ENCODE measurements at places on chromosomes 1 and 21.

DNA sequence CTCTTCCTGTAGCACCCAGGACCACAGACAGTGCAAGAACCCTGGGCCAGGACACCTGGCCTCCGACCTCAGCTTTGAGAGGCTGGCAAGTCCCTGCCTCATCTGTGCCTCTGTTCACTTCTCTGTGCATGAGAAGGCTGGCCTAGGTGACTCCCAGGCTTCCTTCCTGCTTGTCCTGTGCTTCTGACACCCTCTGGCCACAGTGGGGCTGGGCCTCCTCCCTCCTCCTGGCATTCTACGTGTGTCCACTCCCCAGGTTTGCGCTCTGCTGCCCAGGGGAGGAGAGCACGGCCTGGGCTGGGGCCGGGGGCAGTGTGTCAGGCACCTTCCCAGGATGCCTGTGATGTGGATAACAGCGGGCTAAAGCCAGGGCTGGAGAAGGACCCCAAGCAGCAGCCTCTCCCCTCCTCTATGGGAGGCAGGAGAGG lies 30.3 kb upstream of the PKP1 start:
- H3K4me1 ChIP-seq = no peaks in the 10 kb centered on the region
- H3K27me3 ChIP-seq = no peaks in the 10 kb centered on the region
- no peaks in the 10 kb centered on the region for H3K36me3 ChIP-seq
- DNase-seq = no peak
- no peak overlapping the region for H3K27ac ChIP-seq

DNA sequence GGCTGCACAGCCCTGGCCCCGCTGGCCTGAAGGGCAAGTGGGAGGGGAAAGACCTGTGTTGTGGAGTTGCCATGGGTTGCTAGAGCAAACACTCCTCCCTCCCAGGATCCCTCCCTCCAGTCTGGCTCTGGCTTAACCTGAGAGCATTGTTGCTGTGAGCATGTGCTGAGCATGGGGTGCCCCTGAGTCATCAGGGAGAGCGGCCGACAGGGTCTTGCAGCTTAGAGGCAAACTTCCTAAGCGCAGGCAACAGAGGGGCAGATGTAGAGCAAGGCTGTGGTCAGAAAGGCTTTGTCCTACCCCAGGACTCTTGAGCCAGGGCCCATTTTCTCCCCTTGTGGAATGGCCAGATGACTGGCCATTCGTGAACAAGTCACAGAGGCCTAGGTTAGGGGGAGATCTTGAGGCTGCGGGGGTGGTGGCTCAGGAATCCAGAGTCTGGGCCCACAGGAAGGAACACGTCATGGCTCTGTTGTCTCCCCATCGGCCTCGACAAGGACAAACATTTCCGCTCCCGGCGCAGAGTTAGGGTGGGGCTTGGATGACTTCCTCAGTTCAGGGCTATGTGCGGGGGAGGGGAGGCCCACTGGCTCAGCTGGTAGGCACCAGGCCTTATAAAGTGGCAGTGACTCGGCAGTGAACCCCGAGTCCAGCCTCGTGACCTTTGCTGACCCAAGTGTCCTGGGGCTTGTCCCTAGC lies 362 bp upstream of the DYNLT4 start:
- peaks cover 9% of the 10 kb centered on the region for H3K36me3 ChIP-seq
- no peaks in the 10 kb centered on the region for H3K27me3 ChIP-seq
- peaks cover 52% of the 10 kb centered on the region for H3K4me1 ChIP-seq
- peak overlapping the region; percentile 95 for H3K27ac ChIP-seq
- H3K4me3 ChIP-seq = no peak overlapping the region

GRCh38 chr1:12124693-12125421 lies 41.9 kb upstream of the TNFRSF1B start:
- H3K36me3 ChIP-seq = peaks cover 41% of the 10 kb centered on the region
- no peak for DNase-seq
- H3K4me3 ChIP-seq = no peak overlapping the region
- no peaks in the 10 kb centered on the region for H3K27me3 ChIP-seq
- H3K27ac ChIP-seq = no peak overlapping the region

GRCh38 chr1:38213646-38214434 lies 167.2 kb upstream of the POU3F1 start:
- no peak for DNase-seq
- no peak overlapping the region for H3K4me3 ChIP-seq
- no peak overlapping the region for H3K27ac ChIP-seq
- H3K27me3 ChIP-seq = peaks cover 1% of the 10 kb centered on the region
- peaks cover 7% of the 10 kb centered on the region for H3K4me1 ChIP-seq
- H3K36me3 ChIP-seq = no peaks in the 10 kb centered on the region

- no peak for DNase-seq
- H3K36me3 ChIP-seq = no peaks in the 10 kb centered on the region
- H3K27ac ChIP-seq = no peak overlapping the region
- peaks cover 36% of the 10 kb centered on the region for H3K4me1 ChIP-seq
These were observed 30.5 kb downstream of the SIPA1L2 start for GRCh38 chr1:232599178-232600041.

- no peaks in the 10 kb centered on the region for H3K27me3 ChIP-seq
- peaks cover 40% of the 10 kb centered on the region for H3K4me1 ChIP-seq
- H3K27ac ChIP-seq = no peak overlapping the region
- no peaks in the 10 kb centered on the region for H3K36me3 ChIP-seq
- DNase-seq = no peak
These were observed 11.7 kb upstream of the FCMR start for GRCh38 chr1:206933333-206933945.

- no peaks in the 10 kb centered on the region for H3K36me3 ChIP-seq
- DNase-seq = no peak
- H3K27me3 ChIP-seq = no peaks in the 10 kb centered on the region
- H3K27ac ChIP-seq = no peak overlapping the region
These were observed 63.5 kb downstream of the ETS2 start for GRCh38 chr21:38869196-38869595.

Data from GM12878 (cell line).